Stimulated activated naive B cell treated with anti-CD40 and anti-IgM and Interleukin-4, amounts not matched to agents 10 μg/mL and 1 μg/mL and 100 μg/mL, for 72 hours (primary cell): ENCODE measurements at places on chromosomes 1 and 21.

- DNase-seq: no peak
Measured at GRCh38 chr1:107889524-107889923, 75.5 kb downstream of the VAV3 start.

- no peak for DNase-seq
Measured at GRCh38 chr21:20169812-20170576, 828.2 kb upstream of the NCAM2 start.

- no peak for DNase-seq
Measured at GRCh38 chr21:31875496-31876015, 2.7 kb downstream of the HUNK start.

- DNase-seq: no peak
Measured at GRCh38 chr1:26861889-26862378, 1.0 kb upstream of the SFN start.

GRCh38 chr1:20609541-20609940, 20.6 kb downstream of the CDA start:
- no peak for DNase-seq

DNA sequence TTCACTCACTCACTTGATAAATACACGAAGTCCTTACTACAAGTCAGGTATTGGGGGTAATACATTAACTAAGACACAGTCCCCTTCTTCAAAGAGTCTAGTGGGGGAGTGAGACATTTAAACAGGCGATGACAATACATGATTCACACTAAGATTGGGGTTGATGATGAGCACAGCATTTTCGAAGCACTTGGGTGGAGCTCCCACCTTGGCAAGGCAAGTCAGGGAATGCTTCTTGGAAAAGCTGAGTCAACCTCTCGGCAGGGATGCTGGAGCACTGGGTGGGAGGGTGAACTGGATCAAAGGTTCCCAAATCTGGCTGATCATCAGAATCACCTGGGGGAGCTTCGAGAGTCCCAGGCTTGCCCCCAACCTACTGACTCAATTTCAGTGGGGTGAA, 57.9 kb upstream of the ENAH start:
- DNase-seq: no peak
